Activated B cell treated with CpG ODN at 0.5 μM for 24 hours (primary cell): ENCODE measurements at places on chromosomes 2 and 18.

- H3K4me3 ChIP-seq: no peak overlapping the region
- H3K27me3 ChIP-seq: no peaks in the 10 kb centered on the region
- no peak for DNase-seq
- H3K36me3 ChIP-seq: no peaks in the 10 kb centered on the region
- H3K4me1 ChIP-seq: no peaks in the 10 kb centered on the region
Measured at GRCh38 chr2:229162015-229162414, 109.1 kb downstream of the PID1 start.

DNA sequence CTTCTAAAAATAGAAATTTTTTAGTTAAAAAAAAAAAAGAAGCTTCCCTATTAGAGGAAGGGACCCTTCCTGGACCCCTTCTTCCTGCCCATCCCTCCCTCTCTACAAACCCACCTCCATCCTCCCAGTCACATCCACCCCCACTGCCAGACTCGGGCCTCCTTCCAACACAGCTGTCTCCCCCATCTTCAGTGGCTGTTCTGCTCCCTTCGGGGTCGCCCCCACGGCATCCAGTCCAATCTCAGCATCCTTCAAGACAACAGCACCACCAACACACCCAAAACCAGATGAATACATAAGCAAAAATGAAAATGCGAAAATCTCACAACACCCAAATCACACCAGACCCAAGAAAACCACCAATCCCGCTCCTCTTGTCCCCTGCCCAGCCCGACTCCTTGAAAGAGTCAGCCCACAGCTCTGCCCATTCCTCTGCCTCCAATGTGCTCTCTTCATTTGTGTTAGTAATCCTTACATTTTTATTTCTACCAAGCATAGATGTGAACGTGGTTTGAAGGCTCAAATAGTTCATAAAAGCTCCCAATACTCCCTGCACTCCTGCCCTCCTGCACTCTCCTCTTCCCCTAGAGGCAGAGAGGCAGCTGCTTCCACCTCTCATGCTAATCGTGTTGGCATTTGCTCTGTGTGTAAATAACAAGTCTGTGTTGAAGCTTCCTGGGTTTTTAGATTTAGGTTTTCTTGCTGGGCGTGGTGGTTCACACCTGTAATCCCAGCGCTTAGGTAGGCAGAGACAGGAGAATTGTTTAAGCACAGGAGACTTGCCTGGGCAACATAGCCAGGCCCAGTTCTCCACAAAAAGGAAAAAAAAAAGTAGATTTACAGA is 37.0 kb downstream of the MAL start:
- DNase-seq: no peak
- no peaks in the 10 kb centered on the region for H3K36me3 ChIP-seq
- peaks cover 13% of the 10 kb centered on the region for H3K4me1 ChIP-seq
- H3K27me3 ChIP-seq: peaks cover 13% of the 10 kb centered on the region

DNA sequence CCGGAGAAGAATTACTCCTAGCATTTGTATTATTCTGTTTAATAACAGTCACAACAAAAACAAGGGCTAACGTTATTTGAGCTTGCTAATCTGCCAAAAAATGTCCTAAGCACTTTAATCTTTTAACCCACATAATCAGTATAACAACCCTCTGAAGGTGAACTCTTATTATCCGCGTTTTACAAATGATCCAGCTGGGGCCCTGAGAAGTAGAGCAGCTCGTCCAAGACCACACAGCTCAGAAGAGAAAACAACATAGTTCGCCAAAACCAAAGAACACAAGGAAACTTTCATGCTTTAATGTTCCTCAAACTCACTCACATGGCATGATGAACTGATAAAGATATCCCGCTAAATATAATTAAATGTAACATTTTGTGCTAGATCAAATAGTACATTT is 159.7 kb upstream of the ZNF236 start:
- no peak for DNase-seq
- H3K4me3 ChIP-seq: no peak overlapping the region

DNA sequence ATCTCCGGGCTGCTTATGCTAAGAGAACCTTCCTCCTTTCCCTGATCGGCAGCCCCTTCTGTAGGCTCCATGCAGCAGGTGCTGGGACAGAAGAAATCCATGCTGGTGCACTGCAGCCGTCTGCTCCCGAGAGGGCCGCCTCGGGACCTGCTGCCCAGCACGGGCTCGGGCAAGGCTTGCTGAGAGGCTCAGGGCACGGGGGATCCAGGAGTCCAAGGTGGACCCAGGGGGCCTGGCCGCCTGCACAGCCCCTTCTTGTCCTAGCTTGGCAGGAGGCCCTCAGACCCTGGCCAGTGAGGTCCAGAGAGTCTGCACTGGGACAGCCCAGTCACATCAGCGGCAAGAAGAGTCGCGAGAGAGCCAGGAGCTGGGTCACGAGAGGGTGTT is 13.3 kb upstream of the DUSP2 start:
- peak overlapping the region; percentile 19 for H3K4me3 ChIP-seq
- peaks cover 75% of the 10 kb centered on the region for H3K4me1 ChIP-seq
- H3K27ac ChIP-seq: peak overlapping the region; percentile 85
- no peaks in the 10 kb centered on the region for H3K27me3 ChIP-seq

DNA sequence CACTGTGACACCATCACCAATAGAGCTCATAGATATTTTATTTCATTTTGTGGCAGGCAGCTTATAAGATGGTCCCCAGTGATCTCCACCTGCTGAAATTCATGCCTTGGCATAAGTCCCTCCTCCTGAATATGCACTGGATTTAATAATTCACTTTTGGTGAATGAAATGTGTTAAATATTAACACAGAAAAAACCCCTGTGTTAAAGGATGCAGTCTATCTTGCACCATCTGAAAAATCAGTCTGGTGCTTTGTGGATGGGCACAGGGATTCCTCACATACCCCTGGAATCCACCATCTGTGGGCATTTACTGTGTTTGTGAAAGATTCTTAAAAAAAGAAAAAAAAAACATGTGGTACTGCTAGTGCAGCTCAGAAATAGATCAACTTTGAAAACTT is 26.1 kb upstream of the WIPF1 start:
- H3K36me3 ChIP-seq: peaks cover 65% of the 10 kb centered on the region
- H3K27ac ChIP-seq: peak overlapping the region; percentile 80

GRCh38 chr2:109382951-109383350 is 230.8 kb downstream of the SEPTIN10 start:
- no peak for DNase-seq
- no peaks in the 10 kb centered on the region for H3K27me3 ChIP-seq
- H3K27ac ChIP-seq: no peak overlapping the region
- H3K36me3 ChIP-seq: no peaks in the 10 kb centered on the region
- no peak overlapping the region for H3K4me3 ChIP-seq

- no peak overlapping the region for H3K4me3 ChIP-seq
- no peak for DNase-seq
- no peaks in the 10 kb centered on the region for H3K36me3 ChIP-seq
- no peaks in the 10 kb centered on the region for H3K27me3 ChIP-seq
Measured at GRCh38 chr2:80293039-80293438, 11.5 kb downstream of the LRRTM1 start.

DNA sequence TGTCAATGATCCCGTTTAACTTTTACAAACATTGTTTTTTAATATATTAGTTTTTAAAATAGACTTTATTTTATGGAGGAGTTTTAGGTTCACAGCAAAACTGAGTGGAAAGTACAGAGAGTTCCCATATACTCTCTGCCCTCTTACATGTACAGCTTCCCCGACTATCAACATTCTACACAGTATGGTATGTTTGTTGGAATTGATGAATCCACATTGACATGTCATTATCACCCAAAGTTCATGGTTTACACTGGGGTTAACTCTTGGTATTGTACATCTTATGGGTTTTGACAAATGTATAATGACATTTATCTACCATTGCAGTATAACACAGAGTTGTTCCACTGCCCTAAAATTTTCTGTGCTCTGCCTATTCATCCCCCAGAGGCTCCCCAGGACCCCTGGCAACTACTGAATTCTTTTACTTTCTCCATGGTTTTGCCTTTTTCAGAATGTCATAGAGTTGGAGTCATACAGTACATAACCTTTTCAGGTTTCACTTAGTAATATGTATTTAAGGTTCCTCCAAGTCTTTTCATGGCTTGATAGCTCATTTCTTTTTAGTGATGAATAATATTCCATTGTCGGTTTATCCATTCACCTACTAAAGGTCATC is 5.5 kb downstream of the APLF start:
- no peaks in the 10 kb centered on the region for H3K27me3 ChIP-seq
- no peak for DNase-seq
- H3K36me3 ChIP-seq: peaks cover 6% of the 10 kb centered on the region
- no peak overlapping the region for H3K4me3 ChIP-seq
- no peak overlapping the region for H3K27ac ChIP-seq
- peaks cover 12% of the 10 kb centered on the region for H3K4me1 ChIP-seq

DNA sequence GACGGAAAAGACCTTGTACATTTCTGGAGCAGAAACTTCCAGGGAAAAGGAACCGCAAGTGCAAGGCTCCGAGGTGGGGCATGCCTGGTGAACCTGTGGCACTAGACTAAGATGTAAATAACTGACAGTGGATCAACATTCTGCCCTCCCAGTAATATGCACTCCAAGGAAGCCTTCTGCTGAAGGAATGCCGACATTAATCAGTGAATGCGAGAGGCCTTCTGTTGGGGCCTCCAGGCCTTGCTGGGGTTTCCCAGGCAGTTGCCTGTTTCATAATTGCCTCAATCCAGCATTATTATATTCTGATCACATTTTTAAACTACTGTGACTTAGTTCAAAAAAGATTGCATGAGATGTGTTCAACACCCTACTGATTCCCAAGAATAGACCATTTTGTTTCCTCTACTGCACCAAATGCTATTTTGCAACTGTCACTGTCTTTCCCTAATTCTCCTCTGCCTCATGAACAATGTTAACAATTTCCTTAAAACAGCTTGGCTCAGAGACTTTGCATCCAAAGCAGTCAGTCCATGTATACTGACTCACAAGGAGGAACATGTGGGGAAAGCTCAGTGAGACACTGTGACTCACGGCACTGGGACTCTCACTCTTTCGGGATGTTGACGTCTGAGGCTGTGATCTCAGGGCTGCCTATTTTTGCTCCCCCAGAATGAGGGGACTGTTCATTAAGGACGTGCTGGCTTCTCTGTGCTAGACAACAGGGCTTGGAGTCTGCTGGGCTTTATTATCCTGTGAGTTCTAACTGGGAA is 10.5 kb upstream of the DSG2 start:
- H3K4me3 ChIP-seq: no peak overlapping the region
- H3K36me3 ChIP-seq: no peaks in the 10 kb centered on the region
- no peaks in the 10 kb centered on the region for H3K4me1 ChIP-seq
- peaks cover 14% of the 10 kb centered on the region for H3K27me3 ChIP-seq

GRCh38 chr2:238891457-238892203 is 43.7 kb downstream of the TWIST2 start:
- peaks cover 2% of the 10 kb centered on the region for H3K27me3 ChIP-seq
- no peak overlapping the region for H3K27ac ChIP-seq
- no peaks in the 10 kb centered on the region for H3K36me3 ChIP-seq
- no peaks in the 10 kb centered on the region for H3K4me1 ChIP-seq
- DNase-seq: no peak

- H3K27me3 ChIP-seq: peaks cover 12% of the 10 kb centered on the region
- H3K4me1 ChIP-seq: no peaks in the 10 kb centered on the region
- no peak for DNase-seq
- no peaks in the 10 kb centered on the region for H3K36me3 ChIP-seq
- H3K4me3 ChIP-seq: no peak overlapping the region
Measured at GRCh38 chr18:57529151-57529550, 57.4 kb downstream of the FECH start.

- H3K36me3 ChIP-seq: no peaks in the 10 kb centered on the region
- no peak overlapping the region for H3K4me3 ChIP-seq
- H3K27ac ChIP-seq: no peak overlapping the region
Measured at GRCh38 chr2:240983361-240983995, 14.9 kb upstream of the SNED1 start.

DNA sequence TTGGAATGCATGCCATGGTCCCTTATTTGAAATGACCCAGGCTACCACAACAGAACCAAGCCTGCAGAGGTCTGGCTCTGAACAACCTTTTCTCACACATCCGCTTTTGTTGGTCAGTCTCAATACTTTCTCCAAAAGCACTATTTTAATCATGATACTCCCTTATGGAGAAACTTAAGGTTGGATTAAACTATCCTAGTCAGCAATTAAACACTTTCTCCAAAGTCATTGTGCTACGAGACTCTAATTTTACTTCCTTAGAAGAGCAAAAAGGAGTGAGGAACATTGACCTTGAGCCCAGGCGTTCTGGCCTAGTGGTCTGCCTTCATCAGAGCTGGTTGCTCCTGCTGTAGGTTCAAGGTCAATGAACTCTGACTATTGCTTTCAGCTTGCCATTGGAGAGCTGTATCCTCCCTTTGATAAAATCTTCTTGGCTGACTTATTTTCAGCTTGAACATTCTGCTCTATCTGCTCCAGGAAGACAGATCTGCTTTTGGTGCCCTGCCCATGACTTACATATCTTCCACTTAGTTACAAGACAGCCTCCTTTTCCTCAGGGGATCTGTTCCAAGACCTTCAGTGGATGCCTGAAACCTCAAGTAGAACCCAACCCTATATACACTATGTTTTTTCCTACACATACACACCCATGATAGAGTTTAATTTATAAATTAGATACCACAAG is 91.2 kb downstream of the NCKAP5 start:
- no peaks in the 10 kb centered on the region for H3K27me3 ChIP-seq
- no peak for DNase-seq
- H3K27ac ChIP-seq: no peak overlapping the region
- H3K4me3 ChIP-seq: no peak overlapping the region

- H3K4me3 ChIP-seq: peak overlapping the region; percentile 87
- H3K4me1 ChIP-seq: peaks cover 99% of the 10 kb centered on the region
- H3K27ac ChIP-seq: peak overlapping the region; percentile 97
Measured at GRCh38 chr2:233418052-233418760, 63.9 kb downstream of the DGKD start.

DNA sequence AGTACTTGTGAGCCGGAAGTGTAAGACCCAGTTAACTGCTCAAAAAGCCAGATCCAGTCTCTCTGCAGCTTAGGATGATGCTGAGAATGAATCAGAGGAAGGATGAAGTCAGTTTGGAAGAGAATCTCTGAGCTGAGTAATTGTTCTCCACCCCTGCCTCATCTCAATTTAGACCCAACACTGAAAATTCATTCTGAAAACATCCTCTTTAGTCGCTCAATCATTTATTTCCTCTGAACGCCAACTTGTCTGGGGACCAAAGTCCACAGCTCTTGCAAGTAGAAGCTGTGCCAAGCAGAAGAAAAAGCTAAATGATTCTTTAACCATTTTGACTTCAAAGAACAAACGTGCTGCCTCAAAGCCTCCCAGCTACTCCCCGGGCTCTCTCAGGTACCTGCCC is 177.1 kb upstream of the KLHL29 start:
- H3K36me3 ChIP-seq: no peaks in the 10 kb centered on the region
- no peak overlapping the region for H3K27ac ChIP-seq
- H3K4me3 ChIP-seq: no peak overlapping the region
- no peaks in the 10 kb centered on the region for H3K27me3 ChIP-seq
- H3K4me1 ChIP-seq: no peaks in the 10 kb centered on the region

DNA sequence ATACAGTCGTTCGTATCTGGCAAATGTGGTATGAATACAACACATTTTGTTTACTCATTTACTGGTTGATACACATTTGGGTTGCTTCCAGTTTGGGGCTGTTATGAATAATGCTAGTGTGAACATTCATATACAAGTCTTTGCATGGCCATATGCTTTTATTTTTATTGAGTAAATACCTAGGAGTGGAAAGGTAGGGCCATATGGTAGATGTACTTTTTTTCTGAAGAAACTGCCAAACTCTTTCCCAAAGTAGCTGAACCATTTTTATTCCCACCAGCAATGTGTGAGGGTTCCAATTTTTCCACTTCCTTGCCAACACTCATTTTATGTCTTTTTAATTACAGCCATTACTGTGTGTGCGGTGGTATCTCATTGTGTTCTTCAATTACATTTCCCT is 496.2 kb upstream of the NRXN1 start:
- no peaks in the 10 kb centered on the region for H3K27me3 ChIP-seq
- DNase-seq: no peak
- H3K27ac ChIP-seq: no peak overlapping the region
- no peak overlapping the region for H3K4me3 ChIP-seq
- no peaks in the 10 kb centered on the region for H3K36me3 ChIP-seq
